LHCN-M2 (cell line): ENCODE measurements at places on chromosomes 3 and 15. TPM values are rescaled to one million over a fixed set of nuclear protein-coding genes. Genes with fewer than 3 reads are reported as not detected.

COL6A5 gene
- total RNA-seq: under 0.01 and 0.34 TPM in 2 replicates

TYRO3 gene
- total RNA-seq: 8.6 and 9.2 TPM in 2 replicates

CYP1A1 gene
- total RNA-seq: 0.06 TPM in 1 of 2 replicates, not detected in the other

SLC27A2 gene
- not detected in 2 replicates for total RNA-seq

PCOLCE2 gene
- 0.75 and 4.9 TPM in 2 replicates for total RNA-seq

DNA sequence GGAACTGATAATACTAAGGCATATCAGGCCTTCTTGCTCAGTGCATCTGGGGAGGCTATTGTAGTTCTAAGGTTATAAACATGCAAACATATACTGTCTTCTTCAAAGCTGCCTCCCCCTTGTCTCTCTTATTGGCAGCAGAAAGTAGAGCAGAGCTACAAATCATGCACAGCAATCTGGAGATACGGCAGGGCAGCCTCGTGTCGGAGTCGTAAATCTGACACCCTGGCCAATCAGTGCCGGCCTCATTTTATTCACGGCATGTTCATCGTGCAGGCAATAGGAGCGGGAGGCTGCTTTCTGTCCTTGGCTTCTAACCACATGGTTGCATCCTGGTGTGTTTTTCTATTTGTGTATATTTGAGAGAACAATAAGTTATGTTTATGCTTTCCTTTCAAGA lies 300.2 kb upstream of the CNTN6 start:
- DNase-seq: no peak

DNA sequence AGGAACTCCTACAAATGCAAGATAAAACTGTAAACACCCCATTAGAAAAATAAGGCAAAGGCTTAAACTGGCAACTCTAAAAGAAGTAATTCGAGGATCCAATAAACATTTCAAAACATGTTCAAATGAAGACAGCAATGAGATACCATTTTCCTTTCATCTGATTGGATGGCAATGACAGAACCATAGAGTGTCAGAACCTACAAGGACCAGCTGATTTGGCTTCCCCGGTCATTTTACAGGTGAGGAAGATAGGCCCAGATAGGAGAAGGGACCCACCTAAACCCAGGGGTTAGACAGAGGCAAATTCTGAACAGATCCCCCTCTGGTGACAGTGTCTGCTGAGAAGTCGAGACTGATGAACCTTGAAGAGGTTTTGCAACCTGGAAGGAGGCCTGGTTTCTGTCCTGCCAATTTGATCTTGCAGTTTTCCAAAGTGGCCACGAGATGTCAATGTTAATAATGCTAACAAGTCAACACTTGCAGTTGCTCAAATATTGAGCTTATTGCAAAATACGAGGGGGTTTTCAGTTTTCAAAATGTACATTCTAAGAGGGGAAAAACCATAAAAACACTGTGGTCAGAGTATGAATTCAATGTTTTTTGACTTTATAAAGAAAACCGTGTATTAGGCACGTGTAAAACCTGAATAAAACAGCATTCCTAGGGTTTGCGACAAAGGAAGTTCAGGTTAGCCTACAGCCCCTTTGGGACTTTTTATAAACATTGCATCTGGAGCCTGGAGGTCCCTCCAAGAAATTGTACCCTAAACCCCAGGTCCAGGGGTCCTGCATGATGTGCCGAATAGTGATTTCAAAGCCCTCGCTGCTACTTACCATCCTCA lies 21.5 kb downstream of the CFAP161 start:
- peak; percentile 47 for DNase-seq

DNA sequence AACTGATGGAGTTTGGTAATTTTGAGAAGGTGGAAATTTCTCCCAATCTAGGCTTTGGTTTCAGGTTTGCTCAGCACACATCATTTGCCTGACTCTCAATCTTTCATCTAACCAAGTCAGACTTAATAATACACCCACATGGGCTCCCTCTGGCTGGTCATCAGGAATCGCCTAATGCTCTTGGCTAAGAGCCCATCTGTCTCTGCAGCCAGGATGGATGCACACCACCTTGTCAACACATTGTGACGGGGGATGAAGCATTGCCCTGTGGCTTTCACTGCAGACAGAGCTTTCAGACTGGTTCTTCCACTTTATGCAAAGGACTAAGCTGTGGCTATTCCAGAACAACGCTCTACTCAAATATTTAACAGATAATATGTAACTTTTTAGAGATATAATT lies 3.0 kb upstream of the HDGFL3 start:
- DNase-seq: peak; percentile 35

- DNase-seq: no peak
Measured at GRCh38 chr3:168154089-168154488, 58.4 kb upstream of the GOLIM4 start.

GRCh38 chr3:171115667-171116066 lies 89.1 kb upstream of the SLC2A2 start:
- peak; percentile 31 for DNase-seq

- DNase-seq: no peak
Measured at GRCh38 chr15:38048001-38048455, 113.6 kb downstream of the TMCO5A start.

DNA sequence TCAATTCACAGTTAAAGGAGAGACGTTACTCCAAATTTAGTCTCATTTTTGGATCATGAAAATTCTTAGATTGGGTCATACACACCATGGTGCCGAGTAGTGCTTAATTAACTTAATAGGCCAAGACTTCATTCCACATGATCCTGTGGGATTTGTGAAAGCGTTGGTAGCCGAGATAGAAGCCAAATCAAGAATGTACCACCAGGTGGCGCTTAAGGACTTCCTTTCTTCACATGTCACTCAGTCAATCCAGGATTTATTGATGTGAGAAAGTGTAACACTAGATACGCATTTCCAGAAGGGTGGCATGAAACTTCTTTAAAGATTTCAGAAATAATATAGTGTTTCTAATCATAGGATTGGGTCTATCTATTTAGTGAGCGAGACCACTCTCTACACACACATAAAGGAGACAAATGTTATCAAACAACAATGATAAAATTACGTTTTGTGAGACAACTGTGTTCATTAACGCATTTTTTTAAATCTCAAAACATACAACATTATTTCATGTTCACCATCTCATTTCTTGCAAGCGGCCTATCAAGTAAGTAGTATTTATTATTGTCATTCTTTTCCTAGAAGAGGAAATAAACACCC lies 436.1 kb downstream of the CHL1 start:
- peak; percentile 5 for DNase-seq

DNA sequence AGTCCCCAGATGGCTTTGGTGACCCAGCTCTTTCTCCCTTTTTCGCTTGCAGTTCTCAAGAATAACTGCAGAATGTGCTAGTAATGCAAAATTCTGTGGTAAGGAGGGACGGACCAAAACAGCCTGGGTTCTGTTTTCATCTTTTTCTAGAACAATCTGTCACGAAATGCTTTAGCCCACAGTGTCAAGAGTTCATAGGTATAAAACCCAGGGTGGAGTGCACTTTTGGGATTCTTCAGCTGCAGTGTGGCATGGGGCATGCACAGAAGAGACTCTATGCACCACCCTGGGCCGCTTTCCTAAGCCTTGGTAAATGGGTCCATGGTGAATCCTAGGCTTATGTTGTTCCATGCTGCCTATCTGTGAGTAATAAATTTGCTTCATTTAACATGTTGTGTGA lies 1072.7 kb upstream of the GBE1 start:
- DNase-seq: no peak

DNA sequence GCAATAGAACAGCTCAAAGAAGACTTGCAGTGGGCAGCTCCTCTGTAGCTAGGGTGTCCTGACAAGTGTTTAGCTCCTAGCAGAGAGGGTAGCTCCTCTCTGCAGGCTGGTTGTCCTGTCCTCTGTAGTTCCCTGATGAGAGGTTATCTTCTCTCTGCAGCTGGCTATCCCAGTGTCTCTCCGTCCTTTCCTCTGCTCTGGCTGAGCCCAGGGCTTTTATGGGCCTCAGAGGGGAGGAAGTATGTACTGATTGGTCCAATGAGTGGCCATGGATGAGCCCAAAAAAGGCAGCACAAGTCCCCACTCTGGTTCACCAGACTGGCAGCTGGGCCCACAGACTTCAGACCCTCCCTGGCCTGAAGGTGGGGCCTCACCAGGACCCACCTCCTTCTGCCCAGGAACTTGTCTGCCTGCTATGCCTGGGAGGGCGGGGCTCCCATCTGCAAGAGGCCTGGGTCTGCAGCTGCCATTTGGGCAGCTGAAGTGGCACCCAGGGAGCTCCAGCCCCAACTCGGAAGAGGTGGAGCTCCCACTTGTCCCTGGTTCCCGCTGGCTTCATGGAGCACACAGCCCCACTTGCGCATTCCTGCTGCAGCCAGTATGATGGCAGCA lies 27.2 kb upstream of the MEX3B start:
- no peak for DNase-seq

DNA sequence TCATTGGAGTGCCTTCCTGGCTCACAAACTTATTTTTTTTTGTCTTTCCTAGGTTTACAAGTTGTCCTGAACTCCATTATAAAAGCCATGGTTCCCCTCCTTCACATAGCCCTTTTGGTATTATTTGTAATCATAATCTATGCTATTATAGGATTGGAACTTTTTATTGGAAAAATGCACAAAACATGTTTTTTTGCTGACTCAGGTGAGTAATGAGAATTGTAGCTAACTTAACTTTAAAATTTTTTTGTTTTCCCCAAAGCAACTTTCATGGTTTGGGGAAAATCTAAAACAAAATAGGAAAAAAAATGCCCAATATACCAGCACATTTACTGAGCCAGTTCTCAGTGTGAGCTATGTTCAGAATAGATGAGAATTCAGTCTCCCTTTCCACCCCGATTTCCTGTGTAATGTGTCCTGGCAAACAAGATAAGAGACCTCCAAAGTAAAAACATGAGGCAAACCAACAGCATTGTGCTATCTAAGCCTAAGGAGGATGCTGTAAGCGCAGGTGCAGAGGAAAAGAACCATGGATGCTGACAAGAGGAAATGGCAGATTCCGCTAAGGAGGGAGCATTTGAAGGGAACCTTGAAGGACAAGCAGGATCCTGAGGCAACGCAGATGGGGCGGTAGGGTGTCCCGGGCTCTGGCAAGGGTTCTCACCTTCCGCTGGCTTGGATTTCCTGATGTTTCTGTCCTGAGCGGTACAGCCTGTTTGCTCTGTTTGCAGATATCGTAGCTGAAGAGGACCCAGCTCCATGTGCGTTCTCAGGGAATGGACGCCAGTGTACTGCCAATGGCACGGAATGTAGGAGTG lies 171.4 kb downstream of the CACNA1D start:
- no peak for DNase-seq

- no peak for DNase-seq
Measured at GRCh38 chr3:98545940-98546339, 14.2 kb downstream of the GPR15 start.

GRCh38 chr3:189947948-189948723 lies 172.6 kb downstream of the P3H2 start:
- peak; percentile 44 for DNase-seq

GRCh38 chr3:169923189-169923588 lies 11.8 kb downstream of the SAMD7 start:
- no peak for DNase-seq

GRCh38 chr3:108818404-108818803 lies 4.2 kb upstream of the TRAT1 start:
- DNase-seq: peak; percentile 11

DNA sequence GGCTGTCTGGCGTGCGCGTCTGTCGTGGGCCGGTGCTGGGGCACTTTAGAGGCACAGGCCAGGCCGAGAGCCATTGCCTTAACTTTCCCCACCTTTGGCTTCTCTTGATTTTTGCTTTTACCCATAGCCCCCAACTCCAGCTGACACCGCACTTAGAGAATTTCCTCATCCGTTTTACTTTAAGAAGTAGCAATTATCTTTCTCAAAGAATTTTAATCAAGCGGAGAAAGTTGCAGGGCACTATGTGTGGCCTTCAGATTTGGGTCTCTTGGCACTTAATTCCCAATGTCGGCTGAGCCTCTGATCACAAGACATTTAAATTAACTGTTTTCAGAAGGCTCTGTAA lies 1.2 kb downstream of the ALDH1A3 start:
- no peak for DNase-seq

DNA sequence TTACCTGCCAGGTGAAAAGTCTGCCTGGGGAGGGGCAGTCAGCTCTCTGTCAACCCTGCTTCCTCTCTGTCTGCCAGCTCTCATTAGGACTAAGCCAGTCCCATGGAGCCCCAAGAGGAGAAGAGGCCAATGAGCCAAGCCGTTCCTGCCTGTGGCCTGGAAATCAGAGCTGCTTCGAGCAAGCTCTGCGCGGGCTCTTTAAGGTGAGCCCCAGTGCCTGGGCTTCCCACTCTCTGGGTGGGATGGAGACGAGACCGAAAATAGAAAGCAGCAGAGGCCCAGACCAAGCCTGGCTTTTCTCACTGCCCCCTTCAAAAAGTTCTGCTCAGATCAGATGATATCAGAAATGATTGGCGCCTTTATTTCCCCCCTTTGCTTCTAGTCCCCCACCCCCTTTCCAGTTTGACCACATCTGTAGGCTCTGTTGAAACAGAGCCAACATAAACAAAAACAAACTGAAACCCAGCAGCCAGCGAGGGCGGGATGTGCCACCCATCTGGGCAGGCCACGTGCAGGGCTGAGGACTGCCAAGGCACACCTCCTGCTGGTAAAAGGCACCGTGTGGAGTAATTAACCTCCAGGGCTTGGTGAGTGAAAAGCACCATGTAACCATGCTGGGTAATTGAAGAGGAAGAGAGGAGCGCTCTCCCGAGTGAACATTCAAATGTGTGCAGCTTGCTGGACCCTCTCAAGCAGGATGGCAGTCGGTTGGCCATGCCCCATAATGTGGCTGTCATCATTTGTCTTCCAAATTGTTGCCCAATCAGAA lies 471.0 kb upstream of the PROK2 start:
- DNase-seq: peak; percentile 55

DNA sequence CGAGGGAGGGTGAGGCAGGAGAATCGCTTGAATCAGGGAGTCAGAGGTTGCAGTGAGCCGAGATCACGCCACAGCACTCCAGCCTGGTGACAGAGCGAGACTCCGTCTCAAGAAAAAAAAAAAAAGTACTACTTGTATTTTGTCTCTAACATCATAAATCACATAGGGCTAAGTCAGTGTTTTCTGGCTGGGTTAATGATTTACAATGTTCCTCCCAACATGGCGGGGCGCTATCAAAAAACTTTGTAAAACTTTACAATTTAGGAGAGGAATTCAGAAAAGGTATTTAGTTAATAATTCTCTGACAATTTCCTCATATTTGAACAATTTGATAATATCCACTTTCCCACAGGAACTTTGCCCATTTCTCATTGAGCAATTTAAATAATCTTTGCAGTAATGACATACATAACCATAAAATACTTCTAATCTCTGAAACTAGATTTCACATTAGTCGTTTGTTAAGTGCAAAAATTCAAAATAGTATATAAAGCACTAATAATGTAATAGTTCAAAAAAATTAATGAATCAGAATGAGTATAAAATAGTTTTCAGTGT lies 26.6 kb upstream of the B3GNT5 start:
- no peak for DNase-seq

DNA sequence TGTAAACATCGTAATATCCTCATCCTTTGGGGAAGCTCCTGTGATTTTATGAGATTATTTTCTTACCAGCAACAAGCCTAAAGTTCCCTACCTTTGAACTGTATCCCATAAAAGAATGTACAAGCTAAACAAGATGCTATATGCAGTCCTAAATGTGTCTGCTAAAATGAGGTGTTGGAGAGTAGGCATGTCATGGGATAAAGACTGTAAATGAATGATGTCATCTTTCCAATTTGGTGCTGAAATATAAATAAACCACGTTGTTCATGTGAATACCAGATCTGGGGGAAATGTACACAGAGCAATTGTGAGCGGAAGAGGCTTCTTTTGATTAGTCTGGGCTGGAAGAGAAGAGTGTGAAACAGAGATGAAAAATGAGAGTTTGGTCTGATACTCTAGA lies 214.9 kb upstream of the WNT5A start:
- DNase-seq: no peak

- no peak for DNase-seq
Measured at GRCh38 chr15:97712530-97712929, 248.0 kb upstream of the ARRDC4 start.

- no peak for DNase-seq
Measured at GRCh38 chr15:60555291-60555690, 76.3 kb upstream of the ICE2 start.
